ENCODE measurements at places on chromosomes 16 and 17.

- no peak for DNase-seq
These were observed 351.2 kb upstream of the ERCC4 start for GRCh38 chr16:13568803-13569202.

GRCh38 chr16:10878644-10879501 lies 1.9 kb downstream of the CIITA start:
- DNase-seq = no peak

DNA sequence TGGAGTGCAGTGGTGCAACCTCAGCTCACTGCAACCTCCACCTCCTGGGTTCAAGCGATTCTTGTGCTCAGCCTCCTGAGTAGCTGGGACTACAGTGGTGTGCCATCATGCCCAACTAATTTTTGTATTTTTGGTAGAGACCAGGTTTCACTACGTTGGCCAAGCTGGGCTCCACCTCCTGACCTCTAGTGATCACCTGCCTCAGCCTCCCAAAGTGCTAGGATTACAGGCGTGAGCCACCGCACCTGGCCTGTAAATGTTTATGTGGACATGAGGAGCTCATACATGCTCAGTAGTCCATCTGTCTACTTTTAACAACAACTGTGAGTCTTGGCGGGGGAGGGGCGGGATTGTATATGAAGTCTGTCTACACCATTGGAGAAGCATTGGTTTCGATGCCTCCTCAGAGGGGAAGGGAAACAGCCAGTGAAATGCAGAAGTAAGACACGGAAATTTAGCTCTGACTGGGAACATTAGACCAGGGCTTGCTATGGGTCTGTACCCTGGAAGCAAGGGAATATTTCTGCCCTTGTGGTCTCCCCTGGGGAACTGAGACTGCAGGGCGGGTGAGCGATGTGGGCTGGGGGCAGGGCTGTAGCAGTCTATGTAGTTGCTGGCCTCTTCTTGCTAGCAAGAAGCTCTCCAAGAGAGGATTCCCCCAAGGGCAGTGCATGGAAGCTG lies 9.3 kb downstream of the NUBP1 start:
- no peak for DNase-seq

- DNase-seq = no peak
These were observed 2.7 kb downstream of the HBQ1 start for GRCh38 chr16:183005-183404.

- no peak for DNase-seq
These were observed 27.1 kb downstream of the ARHGAP23 start for GRCh38 chr17:38455288-38455915.
